ENCODE measurements at places on chromosomes 3 and 15. TPM values are rescaled to one million over a fixed set of nuclear protein-coding genes. Genes with fewer than 3 reads are reported as not detected.

- DNase-seq = no peak
These were observed 32.9 kb downstream of the IGDCC3 start for GRCh38 chr15:65344914-65345275.

The CLDN1 gene
- total RNA-seq = 0.44 TPM

GRCh38 chr15:57591822-57592367 lies at the start of gene MYZAP:
TSS of gene MYZAP (plus strand) at chr15:57591904. CDS start at chr15:57592035, 131 bp downstream.
- DNase-seq = peak; percentile 51

DNA sequence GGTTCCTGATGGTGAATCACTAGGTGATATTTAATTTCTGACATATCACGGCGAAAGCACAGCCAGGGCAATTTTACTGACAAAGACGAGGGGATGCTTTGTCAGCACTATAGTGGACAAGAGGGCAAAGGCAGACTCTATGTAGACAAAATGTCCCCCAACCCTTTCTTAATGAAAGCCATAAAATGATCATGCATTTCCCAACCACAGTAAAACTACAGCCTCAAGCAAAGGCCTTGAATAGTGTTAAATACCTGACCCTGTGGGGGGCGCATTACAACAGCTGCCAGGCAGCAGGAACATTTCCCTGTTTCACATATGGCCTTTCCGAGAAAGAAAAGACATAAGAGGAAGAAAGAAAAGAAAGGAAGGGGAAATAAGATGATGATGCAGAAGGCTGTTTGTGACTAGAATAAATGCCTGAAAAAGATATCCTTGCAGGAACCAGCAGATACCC lies 49.5 kb downstream of the GLDN start:
- DNase-seq = no peak

DNA sequence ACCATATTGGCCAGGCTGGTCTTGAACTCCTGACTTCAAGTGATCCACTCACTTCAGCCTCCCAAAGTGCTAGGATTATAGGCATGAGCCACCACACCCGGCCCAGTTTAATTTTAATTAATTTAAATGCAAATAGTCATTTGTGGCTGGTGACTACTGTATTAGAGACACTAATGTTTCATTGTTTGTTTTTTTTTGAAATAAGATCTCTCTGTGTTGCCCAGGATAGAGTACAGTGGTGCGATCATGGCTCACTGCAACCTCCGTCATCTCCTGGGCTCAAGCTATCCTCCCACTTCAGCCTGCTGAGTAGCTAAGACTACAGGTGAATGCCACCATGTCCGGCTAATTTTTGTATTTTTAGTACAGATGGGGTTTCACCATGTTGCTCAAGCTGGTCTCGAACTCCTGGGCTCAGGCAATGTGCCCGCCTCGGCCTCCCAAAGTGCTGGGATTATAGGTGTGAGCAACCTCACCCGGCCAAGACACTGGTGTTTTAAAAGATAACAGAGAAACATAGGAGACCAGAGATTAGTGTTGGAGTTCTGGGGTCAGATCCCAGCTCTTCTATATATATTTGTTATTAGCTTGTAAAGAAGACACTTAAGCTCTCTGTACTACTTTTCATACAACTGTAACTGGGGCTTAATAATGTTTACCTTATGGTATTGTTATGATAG lies 34.5 kb upstream of the RAB11A start:
- no peak for DNase-seq

The SI gene
- total RNA-seq = not detected

- DNase-seq = no peak
These were observed 14.6 kb upstream of the OR5K2 start for GRCh38 chr3:98482717-98483482.

- DNase-seq = peak; percentile 67
These were observed 16.5 kb downstream of the THSD4 start for GRCh38 chr15:71131601-71132362.

The OIP5 gene
- 1.2 TPM for total RNA-seq

- no peak for DNase-seq
These were observed 82.5 kb downstream of the ANO10 start for GRCh38 chr3:43539321-43539720.

DNA sequence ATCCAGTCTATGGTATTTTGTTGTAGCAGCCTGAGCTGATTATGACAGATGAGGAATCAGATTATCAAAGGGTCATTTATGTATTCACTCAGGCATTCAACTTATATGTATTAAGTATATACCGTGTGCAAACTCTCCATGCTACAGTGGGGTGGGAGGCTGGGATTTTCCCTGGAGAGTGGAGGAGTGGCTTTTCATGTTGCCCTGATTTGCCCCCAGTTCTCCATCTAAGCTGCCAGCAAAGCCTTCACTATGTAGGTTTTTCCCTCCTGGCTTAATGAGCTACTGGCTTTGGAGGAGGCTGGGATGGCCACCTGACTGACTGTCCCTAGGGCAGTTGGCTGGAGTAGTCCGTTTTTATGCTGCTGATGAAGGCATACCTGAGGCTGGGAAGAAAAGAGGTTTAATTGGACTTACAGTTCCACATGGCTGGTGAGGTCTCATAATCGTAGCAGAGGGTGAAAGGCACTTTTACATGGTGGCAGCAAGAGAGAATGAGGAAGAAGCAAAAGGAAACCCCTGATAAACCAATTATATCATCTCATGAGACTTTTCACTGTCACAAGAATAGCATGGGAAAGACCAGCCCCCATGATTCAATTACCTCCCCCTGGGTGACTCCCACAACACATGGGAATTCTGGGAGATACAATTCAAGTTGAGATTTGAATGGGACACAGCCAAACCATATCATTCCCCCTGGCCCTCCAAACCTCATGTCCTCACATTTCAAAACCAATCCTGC lies 253.9 kb downstream of the RPLP1 start:
- DNase-seq = no peak

The SELENOK gene
- 21.6 TPM for total RNA-seq

The PLA2G4F gene
- total RNA-seq = not detected

All from lung microvascular endothelial cell (primary cell).